ENCODE measurements at places on chromosomes 1 and 21.
A peak's percentile ranks its signal among the peaks of the same experiment; 100 is the strongest.

DNA sequence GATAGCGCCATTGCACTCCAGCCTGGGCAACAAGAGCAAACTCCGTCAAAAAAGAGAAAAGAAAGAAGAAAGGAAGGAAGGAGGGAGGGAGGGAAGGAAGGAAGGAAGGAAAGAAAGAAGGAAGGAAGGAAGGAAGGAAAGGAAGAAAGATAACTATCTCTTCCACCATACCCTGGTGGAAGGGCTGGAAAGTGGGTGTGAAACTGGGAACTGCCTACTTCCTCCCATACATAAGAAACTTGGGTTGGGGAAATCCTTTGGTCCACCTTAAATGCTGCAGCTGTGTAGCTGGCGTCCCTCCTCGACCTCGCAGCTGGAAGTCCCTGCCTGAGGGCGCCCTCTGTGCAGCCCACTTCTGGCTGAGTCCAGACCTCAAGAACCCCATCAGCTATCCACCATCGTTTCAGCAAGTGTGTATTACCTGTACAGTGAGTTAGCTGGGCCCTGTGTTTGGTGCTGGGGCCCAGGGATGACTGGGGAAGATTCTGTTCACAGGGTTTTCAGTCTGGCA, 4.6 kb upstream of the FAM167B start:
- DNase-seq, result no peak

DNA sequence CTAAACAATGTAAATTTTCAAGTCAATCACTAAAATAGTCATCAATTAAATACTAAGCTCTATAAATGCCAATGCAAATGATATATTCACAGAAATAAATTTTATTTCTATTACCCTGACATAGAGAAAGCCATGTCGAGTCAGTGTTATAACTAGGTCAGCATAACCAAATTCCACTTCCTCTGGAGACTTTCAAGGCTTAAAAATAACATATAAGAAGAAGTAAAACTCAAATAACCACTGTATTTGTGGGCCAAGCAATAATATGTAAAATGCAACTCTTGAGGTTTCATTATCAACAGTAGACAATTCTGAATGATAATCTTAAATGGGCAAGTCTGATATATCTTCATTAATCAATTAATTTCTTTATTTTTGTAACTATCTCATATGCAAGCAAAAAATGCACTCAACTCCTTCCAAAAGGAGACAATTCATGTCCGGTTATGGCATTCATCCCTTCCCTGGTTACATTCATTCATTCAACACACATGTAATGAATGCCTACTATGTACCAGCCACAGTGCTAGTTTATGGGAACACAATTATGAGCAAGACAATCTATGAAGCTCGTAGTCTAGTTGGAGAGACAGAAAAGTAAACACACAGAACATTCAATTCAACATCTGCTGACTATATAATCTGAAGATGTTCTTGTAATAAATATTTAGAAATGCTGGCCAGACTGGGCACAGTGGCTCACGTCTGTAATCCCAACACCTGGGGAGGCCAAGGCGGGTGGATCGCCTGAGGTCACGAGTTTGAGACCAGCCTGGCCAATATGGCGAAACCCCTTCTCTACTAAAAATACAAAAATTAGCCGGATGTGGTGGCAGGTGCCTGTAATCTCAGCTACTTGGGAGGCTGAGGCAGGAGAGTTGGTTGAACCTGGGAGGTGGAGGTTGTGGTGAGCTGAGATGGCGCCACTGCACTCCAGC, 37.1 kb upstream of the CAP1 start:
- DNase-seq, result peak; percentile 68

- DNase-seq, result no peak
Measured at GRCh38 chr1:12756273-12756672, 10.3 kb downstream of the CFAP107 start.

- no peak for DNase-seq
Measured at GRCh38 chr21:38988509-38989378, 183.0 kb downstream of the ETS2 start.

DNA sequence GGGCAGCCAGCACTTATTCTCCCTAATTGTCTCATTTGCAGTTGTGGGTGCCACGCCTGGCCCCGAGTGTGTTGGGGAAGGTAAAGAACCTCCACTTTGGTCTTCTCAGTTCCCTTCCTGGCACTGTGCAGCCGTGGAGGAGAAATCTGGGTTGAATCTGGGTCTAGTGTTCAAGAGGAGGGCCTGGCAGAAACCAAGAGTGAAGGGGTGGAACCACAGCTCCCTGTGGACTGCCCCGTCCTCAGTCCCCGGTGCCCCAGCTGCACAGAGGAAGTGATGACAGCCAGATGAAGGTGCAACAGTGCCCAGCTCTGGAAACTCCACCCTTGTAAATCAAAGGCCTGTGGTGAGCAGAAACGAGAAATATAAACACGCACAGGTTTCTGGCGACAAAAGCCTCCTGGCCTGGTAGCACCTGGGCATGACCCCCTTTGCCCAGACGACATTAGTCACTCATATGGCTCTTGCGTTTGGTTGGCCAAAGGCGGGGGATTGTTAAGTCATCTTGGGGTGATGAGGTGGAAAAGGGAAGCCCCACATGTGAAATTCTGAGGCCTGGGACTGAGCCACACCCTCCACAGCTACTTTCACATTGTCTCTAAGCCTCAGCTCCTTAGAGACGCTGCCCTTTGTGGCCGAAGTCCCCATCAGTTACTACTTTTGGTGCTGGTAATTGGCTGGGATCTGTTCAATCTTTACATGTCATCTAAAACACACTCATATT, 4.2 kb upstream of the ECE1 start:
- DNase-seq, result peak; percentile 91

Data from GM12864 (cell line).